Activated CD4-positive, alpha-beta T cell treated with anti-CD3 and anti-CD28 coated beads, Interleukin-2, amount 50 U/mL, for 1 hour (primary cell): ENCODE measurements at places on chromosomes 6 and 20.

- DNase-seq, result no peak
These were observed 36.4 kb downstream of the PLAGL1 start for GRCh38 chr6:143971482-143972205.

DNA sequence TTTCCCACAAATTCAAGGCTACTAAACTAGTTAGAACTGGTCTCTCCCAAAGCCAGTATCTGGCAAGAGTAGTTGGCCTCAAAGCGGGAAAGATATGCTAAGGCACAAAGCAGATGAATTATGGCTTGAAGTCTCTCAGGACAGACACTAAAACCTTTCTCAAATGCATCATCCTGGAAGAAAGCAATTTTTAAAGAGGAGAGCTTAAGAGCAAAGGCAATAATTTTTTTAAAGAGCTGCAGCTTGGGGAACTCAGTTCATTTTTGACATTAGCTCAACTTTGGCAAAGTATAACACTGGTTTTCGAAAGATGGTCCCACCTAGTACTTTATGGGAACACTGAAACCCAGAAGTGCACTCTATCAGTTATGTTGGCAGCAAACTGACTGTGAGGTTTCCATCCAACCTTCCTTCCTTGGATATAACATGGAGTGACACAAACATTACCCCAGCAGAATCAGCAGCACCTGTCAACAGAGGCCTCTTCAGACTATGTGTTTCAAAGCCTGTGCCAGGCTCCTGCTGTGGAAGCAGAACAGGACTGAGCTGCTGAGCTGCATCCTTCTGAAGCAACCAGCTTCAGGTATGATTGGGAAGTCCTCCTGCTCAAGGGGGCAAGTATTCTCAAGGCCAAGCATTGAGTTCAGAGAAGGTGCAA, 852.3 kb upstream of the HS3ST5 start:
- no peak for DNase-seq

- no peak for DNase-seq
These were observed 11.0 kb upstream of the FBXL4 start for GRCh38 chr6:98958776-98959175.

DNA sequence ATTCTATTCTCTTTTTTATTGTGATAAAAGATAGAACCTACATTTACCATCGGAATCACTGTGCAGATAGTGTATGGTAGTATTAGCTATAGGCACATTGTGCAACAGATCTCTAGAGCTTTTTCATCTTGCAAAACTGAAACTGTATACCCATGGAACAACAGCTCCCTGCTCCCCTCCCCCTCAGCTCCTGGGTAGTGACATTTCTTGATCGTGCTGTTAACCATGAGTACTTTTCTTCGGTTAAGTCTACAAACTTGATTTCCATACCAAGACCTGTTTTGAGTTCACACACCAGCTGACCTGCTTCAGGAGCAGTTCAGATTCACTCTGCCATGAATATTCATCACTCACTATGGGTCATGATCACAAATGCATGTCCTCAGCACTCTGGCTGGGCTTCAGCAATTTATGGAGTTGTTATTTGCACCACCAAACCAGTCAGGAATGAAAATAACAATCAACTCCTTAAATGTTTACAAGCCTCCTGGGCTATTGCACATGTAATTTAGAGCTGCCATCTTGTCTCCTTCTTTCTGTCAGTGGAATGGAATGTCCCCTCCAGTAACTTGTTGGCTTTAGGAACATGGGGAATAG, 32.8 kb downstream of the PRDM1 start:
- no peak for DNase-seq

- no peak for DNase-seq
These were observed 19.0 kb upstream of the RTF2 start for GRCh38 chr20:56449459-56449858.

DNA sequence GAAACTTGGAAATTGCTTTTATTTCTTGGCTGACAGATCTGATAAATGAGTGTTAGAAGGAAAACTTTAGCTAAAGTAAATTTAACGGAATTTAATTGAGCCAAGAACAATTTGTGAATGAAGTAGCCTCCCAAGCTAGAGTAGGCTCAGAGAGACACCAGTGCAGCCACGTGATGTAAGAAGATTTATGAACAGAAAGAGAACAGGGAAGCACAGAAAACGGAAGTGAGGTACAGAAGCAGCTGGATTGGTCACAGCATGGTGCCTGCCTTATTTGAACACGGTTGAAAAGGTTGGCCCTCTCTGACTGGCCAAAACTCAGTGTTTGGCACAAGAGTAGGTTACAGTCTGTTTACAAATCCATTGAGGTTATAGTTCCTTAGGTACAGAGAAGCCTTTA, 29.5 kb upstream of the IFNGR1 start:
- no peak for DNase-seq

DNA sequence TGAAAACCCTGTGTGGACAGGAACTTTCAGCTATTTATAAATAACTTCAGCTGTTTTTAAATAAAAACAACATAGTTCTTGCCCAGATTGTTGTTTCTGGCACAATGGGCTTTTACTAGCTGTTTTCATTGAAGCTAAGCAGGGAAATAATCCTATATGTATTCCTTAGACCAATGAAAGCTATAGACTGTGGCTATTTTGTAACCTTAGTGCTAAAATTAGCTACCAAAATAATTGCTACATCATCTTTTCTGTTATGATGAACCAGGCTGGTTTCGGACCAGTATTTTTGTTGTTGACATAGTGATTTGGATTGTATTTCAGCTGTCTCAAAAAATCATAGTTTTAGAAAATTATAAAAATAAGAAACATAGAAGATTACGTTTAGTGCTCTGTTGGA, 13.7 kb downstream of the PHF3 start:
- no peak for DNase-seq

- no peak for DNase-seq
These were observed 235.3 kb upstream of the ZFP64 start for GRCh38 chr20:52426856-52427255.

DNA sequence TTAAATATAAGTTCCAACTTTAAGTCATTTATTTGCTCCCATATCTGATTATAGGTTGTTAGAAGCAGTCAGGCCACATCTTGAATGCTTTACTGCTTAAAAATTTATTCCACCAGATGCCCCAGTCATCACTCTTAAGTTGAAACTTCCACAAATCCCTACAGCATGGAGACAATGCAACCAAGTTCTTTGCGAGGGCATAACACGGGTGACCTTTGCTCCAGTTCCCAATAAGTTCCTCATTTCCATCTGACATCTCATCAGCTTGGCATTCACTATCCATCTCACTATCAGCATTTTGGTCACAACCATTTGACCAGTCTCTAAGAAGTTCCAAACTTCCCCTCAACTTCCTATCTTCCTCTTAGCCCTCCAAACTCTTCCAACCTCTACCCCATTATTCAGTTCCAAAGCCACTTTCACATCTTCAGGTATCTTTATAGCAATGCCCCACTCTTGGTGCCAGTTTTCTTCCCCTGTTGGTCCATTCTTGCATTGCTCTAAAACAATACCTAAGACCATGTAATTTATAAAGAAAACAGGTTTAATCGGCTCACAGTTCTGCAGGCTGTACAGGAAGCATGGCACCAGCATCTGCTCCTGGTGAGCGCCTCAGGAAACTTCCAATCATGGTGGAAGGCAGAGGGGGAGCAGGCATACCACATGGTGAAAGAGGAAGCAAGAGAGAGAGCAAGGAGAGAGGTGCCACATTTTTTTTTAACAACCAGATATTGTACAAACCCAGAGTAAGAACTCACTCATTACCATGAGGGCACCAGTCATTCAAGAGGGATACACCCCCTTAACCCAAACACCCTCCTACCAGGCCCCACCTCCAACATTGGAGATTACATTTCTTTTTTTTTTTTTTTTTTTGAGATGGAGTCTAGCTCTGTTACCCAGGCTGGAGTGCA, 15.9 kb upstream of the ITPR3 start:
- no peak for DNase-seq

DNA sequence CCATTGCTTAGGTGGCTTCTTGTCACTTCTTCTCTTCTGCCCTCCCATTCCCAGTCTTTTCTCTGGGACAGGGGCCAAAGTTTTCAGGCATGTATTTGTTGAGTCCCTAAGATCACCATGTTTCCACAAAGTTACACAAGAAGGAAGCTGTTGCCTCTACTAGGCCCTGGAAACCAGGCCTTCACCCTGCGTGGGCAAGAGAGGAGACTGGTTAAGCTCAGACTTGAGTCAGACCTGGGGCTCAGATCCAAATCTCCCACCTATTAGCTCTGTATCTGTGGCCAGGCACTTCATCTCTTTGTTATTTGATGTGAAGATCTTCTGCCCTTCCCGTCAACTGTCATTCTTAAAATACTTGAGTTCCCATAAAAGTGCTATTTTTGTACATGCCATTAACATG, 154.6 kb downstream of the SASH1 start:
- DNase-seq, result no peak

DNA sequence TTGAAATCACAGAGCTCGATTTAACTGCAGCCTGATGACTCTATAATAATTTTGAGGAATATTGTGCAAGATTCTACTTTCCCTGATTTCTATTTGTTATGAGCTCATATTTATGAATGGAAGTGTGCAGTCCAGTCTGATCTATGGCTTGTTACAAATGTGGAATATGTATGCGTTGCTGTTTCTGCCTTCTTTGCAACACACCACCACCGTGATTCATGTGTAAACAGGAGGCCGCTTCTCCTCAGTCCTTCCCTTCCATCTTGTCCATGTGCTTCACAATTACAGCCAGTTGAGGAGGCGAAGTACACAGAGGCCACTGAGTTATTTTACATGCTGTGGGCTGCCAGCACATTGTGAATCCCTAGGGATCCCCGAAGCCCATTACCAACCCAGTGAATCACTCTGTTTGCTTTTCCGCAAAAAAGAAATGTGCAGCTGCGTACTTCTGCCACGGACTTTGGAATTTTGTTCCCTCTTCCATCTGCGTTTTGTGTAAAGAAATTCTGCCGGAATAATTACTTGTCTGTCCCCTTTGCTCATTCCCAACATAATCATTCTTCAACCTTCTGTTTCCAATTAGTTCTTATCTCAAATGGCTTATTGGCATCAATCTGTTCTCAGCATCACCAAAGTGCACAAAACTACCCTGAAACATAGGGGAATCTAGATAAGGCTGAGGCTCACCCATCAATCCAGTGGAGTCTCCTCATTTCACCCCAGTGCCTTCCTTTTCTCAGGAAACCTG, 551.6 kb upstream of the CITED2 start:
- DNase-seq, result no peak

DNA sequence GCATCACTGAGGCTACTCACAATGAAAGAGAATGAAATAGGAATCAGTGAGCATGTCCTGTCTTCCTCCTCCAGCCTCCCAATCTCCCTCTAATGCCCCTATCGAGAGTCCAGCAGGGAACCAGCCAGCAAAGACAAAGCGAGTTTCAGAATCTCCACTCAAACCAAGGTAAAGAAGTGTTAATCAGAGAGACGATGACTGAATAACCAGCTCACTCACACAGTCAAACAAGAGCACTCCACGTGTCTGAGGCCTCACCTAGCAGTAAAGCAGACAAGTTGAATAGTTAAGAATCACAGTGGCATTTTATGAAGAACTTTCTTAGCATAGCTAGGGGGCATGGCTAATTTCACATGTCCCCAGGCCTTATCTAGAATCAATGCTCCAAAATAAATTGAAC, 3.3 kb upstream of the TREM1 start:
- no peak for DNase-seq

DNA sequence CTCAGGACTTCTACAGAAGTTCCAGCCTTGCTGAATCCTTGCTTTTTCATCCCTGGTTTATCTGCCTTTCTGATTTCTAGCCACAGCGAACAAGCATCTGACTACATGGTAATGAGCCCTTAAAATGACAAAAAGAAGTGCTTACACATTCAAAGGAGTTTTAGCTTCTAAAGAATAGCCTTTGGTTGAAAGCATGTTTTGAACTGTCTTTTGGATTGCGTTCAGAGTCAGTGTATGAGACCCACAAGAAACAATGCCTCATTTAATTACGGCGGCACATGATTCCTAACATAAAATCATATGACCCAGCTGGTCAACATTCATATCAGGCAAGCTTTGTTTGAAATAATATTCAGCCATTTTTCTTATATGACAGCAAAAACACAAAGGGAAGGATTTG, 784.2 kb downstream of the KIF16B start:
- no peak for DNase-seq

- no peak for DNase-seq
These were observed 26.2 kb downstream of the RRAGD start for GRCh38 chr6:89385846-89386245.

DNA sequence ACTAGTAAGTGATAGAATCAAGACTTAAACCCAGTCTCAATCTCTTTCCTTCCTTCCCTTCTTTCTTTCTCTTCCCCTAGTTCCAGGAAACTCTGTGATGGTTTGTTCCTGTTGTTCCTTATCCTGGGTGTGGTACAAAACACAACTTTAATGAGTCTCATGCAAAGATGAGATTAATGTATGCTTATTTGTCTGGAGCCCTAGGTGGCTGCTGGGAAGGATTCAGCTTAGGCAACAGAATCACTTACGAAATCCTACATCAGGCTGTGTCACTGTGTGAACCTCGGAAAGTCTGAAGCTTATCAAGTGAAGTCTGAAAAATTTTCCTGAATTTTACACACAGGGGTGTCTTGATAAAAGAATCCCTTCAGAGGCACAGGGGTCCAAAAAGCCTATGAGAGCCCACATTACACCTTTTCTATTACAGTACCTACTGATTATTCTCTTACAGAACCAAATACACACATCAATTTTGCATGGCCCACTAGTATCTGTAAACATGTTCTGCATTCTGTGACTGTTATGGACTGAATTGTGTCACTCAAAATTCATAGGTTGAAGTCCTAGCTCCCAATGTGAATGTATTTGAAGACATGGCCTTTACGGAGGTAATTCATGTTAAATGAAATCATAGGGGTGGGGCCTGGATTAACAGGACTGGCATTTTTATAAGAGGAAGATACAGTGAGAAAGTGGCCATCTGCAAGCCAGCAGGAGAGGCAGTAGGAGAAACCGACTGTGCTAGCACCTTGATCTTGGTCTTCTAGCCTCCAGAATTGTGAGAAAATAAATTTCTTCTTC, 144.7 kb downstream of the MYB start:
- DNase-seq, result no peak

GRCh38 chr6:25868436-25869183, 5.4 kb downstream of the SLC17A3 start:
- DNase-seq, result no peak

DNA sequence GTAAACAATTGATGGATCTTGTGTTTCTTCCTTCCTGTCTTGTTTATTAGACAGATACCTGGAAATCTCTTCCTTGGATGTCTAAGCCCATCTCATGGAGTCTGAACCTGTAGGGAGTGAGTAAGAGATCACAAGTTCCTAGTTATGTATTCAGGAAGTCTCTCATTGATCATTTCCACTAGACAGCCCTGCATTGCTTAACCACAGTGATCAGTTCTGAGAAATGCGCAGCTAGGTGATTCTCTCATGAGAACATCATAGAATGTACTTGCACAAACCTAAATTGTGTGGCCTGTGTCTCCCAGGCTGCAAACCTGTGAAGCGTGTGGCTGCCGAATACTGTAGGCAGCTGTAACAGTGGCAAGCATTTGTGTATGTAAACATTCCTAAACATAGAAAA, 39.1 kb downstream of the FAM120B start:
- no peak for DNase-seq

GRCh38 chr6:108650325-108650724, 89.6 kb downstream of the FOXO3 start:
- DNase-seq, result no peak

- no peak for DNase-seq
These were observed 784.3 kb upstream of the CHD6 start for GRCh38 chr20:42402455-42402854.

- DNase-seq, result no peak
These were observed 55.4 kb upstream of the BMP2 start for GRCh38 chr20:6711951-6712649.
